Activated T-helper 1 cell treated with anti-CD3 and anti-CD28 coated beads, Interleukin-2, amount 50 U/mL, for 16 hours (primary cell): ENCODE measurements at places on chromosomes 1 and 21.

DNA sequence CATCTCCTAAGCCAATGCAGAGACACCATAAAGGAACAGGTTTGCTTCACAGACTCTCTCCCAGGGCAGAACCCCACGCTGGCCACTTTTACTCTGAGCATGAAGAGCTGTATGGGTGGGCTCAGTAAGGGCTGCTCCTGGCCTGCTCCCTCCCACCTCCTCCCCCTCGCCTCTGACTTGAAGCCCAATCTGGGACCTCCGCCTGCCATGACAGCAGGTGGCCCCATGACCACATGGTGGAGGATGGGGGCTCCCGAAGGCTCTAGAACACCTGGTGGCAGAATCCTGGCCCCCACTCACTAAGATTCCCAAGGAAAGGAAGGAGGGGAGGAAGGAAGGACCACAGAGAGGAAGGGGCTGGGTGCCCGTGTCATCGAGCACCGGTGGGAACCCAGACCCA is 23.7 kb downstream of the CASZ1 start:
- no peak for DNase-seq

GRCh38 chr1:2949966-2950925 is 71.0 kb upstream of the ACTRT2 start:
- DNase-seq = no peak

- no peak for DNase-seq
Observed at GRCh38 chr1:42164551-42165420, at the start of gene GUCA2A. Gene GUCA2A, minus strand, starts transcription at chr1:42164745. Its CDS starts 33 bp downstream, at chr1:42164712.

DNA sequence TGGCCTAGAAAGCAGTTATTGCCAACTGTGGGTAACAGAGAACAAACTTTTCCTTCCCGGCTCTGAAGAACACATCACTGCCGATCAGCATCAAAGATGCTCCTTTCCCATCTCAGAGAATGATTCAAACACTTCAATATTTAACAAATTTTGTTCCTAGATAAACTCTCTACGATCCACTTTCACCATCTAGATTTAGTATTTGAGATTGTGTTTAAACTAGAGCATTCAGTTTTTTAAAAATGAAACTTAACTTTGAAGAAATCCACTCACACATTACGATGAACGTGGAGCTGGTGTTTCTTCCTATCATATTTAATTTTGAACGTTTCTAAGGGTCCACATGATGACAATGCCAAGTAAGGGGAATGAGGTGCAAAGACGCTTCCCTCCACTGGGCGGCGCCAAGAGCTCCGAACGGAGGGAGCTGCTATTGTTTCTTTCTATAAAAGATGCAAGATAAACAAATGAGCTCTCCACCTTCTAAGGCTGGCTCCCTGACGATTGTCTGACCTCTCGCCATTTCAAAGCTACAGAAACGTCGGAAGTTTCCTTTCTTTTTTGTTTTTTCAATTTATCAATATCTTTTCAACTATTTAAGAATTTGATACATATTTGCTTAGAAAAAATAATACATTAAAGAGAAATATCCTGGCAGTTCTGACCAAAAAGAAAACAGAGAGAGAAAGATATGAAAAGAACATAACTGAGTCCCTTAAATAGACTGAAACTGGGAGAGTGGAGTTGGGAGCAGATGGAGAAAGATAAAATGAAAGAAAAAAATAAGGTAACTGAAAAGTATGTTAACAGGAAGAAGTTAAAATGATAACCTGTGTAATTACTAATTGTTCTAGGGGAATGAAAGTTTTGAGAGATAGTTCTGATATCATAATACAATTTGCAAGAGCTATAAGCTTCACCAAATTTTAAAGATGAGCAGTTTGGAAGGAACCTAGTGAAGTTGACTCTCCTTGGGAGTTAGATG is 4.4 kb upstream of the BARHL2 start:
- no peak for DNase-seq

GRCh38 chr21:45222001-45222400 is 65.7 kb downstream of the POFUT2 start:
- DNase-seq = no peak

DNA sequence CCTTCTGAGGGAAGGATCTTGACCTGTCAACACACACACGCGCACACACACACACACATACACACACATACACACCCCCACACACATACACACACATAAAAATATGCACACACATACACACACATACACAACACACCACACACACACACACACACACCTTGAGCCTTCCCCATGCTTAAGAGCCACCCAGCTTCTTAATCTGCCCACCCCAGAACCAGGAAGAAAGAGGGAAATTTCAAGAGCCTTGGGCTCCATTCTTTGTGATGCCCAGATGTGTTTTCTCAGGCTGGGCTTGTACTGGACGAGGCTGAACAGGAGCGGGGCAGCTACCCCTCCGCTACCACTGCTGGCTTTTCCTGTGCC is 643.5 kb downstream of the KIF26B start:
- DNase-seq = no peak

- no peak for DNase-seq
Observed at GRCh38 chr1:67166196-67166595, at the start of gene IL23R. Gene IL23R, plus strand, starts transcription at chr1:67166454. Its CDS starts 1,667 bp downstream, at chr1:67168121.

GRCh38 chr1:107787299-107787698 is 177.7 kb downstream of the VAV3 start:
- no peak for DNase-seq
